ENCODE measurements at places on chromosomes 1 and 21.

DNA sequence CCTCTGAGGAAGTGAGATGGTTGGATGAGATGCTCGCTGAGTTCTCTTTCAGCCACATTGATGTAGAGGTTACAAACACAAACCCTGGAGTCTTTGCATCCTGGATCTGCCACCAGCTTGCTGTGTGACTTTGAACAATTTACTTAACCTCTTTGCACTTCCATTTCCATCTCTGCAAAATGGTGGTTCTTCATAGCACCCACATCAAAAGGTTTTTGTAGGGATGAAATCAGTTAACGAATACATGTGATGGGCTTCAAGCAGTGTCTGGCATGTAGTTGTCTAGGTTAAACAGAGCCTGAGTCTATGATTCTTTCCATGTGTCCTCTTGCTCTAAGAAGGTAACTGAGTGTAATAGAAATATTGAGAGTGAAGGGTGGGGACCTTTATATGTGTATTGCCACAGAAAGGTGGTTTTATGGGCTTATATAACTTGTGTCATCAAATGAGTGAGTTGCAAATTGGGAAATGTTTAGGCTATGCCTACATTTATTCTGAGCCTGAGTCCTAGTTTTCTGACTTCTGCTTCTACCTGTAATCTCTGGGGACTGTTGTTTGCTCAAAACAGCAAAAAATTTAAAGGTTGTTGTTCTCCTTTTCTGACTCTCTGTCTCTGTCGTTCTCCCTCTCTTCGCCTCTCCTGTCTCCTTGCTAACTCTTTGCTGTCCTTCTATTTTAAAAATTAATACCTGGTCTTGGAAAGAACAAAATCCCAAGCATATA, 27.3 kb upstream of the LRRN2 start:
- no peak for DNase-seq

- DNase-seq: no peak
Observed at GRCh38 chr1:44785501-44786137, 2.4 kb downstream of the BEST4 start.

GRCh38 chr1:232974971-232975370, 24.6 kb downstream of the NTPCR start:
- DNase-seq: no peak

GRCh38 chr1:93604411-93604810, 77.2 kb downstream of the BCAR3 start:
- DNase-seq: no peak

GRCh38 chr1:184908506-184908905, 65.8 kb downstream of the NIBAN1 start:
- no peak for DNase-seq

GRCh38 chr1:42689912-42690311, 7.7 kb downstream of the YBX1 start:
- no peak for DNase-seq

DNA sequence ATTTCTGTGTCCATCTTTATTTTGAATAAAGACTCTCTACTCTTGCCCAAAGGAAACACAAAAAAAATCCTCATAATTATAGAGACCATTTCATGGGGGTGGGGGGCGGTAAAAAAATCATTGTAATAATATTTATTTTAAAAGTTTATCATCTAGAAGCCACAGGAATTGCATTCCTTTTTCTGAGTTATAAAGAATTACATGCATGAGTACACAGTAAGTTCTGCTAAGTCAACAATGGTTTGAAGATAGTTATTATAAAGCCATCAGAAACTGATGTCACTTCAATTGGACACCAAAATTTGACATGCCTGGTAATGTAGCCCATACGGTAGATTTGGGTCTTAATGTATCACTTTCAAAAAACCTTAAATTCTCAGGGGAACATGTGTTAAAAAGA, 478.1 kb upstream of the NR5A2 start:
- no peak for DNase-seq

DNA sequence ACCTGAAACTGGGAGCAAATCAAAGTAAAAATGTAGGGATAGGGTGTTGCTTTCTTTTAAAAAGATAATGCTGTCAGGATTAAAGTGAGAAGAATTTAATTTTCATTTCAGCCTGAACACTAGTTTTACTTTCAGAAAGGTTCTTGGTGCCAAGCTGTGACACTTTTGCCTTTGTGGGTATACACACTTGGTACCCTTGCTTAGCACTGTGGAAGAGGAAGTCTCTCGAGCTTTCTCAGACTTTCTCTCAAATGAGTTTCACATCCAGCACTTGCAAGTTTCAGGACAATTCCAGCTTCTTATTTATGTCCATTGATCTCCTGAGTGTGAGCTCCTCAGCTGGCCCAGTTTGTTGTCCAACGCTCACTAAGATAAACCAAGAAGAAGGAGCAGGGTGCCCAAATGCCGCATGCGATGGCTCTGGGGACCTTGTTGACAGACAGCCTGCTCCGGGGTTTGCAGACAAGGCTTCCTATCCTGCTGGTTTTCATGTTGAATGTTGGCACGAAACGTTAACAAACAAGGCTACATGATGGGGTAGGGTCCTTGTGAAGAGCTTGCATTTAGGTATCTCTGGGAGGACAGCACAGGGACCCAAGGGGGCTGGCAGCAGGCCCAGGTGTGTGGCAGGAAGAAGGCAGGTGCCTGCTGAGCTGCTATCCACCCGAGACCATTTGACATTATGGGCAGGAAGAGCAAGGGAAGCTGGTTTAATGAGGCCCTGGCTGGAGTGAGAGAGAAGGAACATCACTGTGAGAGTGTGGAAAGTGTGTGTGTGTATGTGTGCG, 79.7 kb downstream of the POFUT2 start:
- peak; percentile 53 for DNase-seq

DNA sequence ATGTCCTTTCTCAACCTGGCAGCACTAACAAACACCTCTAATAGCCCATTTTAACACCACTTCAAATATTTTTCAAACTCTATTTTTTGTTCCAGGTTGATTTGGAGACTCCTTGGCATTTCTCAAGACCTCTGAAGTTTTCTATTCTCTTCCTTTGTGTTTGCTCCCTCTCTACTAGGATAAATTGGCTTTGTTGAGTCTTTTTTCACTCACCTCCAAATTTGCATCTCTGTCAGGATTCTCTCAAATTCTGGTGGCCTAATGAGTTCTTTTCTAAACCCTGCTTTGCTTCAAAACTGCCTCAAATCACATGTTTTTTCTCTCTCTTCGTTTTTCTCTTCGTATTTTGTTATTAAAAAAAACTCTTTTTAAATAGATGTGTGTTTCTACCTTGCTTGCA, 582.2 kb upstream of the ADGRL4 start:
- no peak for DNase-seq

DNA sequence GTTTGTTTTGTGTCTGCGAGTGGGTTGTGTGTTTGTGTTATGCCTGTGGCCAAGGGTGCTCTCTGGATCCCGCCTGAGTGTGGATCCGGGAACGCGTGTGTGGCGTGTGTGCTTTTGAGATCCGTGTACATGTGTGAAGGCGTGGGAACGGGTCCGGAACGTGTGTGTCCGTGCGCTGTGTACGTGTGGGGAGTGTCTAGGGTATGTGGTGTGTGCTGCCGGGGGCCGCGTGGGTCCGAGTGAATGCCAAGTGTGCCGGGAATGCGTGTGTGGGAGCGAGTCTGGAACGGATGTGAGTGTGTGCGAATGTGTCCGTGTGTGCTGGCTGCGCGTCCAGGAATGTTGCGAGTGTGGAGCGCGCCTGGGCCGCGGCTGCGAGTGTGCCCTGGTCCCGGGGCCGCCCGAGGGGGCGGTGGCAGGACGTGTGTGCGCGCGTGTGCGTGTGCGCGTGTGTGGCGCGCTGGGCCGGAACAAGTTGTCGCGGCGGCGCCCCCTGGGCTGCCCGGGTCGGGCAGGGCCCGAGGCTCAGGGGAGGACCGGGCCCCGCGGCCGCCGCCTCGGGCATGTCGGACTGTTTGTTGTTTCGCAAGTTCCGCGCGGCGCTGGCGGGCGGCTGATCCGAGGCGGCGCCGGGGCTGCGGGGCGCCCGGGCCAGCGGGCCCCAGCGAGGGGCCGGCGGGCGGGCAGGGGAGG, 953 bp downstream of the PTPRU start:
- peak; percentile 47 for DNase-seq

GRCh38 chr1:46394108-46394871, at the start of gene FAAH:
Gene FAAH (plus strand): TSS chr1:46394317. CDS start chr1:46394349, 32 bp downstream.
- peak; percentile 57 for DNase-seq

GRCh38 chr1:118926261-118926660, 61.9 kb downstream of the TBX15 start:
- DNase-seq: no peak

DNA sequence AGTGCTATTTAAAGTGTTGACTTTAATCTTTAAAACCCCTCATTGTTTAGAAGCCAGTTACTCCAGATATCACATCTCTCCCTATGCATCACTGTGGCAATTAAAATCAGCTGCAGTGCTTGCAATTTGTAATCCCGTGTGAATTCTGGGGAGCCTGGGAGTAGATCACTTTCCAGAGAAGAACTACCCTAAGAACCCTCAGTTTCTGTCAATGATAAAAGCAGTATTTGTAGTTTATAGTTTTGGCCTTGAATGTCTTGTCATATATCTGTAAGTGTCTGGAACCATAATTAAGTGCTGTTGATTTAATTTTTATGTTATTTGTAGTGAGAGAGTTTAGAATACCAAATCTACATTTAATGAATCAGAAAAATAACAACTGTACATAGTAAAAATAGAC, 5.5 kb upstream of the SPAG17 start:
- no peak for DNase-seq

DNA sequence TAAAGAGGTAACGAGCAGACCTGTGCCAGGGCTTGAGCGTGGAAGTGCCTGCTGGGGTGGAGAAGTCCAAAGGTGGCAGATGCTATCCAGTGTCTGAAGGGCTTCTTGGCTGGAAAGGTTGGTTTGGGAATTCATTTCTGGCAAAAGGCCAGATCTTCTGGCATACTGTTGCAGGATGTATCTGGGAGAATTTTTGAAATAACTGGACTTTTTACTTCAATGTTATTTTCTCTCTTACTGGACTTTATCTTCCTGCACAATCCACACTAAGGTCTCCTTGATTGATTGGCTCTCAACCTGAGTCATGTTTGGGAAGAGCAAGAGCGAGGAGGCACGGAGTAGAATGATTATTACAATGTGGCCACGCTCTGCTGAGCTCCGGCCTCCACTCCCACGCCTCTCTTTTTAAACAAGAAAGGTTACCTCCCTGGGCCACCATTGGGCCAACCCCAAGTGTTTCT, 278.4 kb downstream of the TM2D1 start:
- no peak for DNase-seq

- no peak for DNase-seq
Observed at GRCh38 chr1:189301235-189301634, 1176.4 kb downstream of the BRINP3 start.

GRCh38 chr1:174874331-174875053, 125.3 kb upstream of the CACYBP start:
- peak; percentile 79 for DNase-seq

DNA sequence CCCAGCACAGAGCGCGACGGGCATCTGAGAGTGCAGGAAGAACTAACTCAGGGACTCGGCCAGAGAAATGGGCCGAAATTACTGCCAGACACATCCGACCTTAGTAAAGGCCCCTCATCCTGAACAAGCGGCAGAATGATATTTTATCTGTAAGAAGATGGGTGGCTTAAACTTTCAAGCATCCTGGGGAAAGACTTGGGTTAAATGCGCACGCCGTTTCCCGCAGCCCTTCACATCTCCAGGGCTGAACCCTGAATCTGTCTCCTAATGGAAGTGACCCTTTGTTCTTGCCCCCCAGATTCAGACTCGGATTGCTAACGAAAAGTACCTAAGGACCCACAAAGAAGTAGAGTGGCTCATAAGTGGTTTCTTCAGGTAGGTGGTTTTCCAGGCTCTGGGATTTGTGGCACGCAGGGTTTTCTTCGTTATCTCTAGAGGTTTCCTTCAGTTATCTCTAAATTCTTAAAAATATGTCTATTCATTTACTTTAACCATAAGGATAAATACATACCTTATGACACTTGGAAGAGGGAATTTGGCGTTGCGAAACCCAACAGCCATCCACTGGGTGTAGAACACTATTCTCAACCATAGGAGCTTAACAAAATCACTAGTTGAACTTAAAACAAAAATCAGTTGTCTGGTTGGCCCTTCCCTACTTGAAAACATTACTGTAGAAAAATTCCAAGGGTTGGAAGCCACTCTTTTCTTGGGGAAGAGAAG, 627 bp downstream of the RIIAD1 start:
- no peak for DNase-seq

GRCh38 chr1:35181790-35182455, 11.0 kb downstream of the SFPQ start:
- no peak for DNase-seq

GRCh38 chr1:207412845-207413244, 41.3 kb upstream of the CR2 start:
- no peak for DNase-seq

DNA sequence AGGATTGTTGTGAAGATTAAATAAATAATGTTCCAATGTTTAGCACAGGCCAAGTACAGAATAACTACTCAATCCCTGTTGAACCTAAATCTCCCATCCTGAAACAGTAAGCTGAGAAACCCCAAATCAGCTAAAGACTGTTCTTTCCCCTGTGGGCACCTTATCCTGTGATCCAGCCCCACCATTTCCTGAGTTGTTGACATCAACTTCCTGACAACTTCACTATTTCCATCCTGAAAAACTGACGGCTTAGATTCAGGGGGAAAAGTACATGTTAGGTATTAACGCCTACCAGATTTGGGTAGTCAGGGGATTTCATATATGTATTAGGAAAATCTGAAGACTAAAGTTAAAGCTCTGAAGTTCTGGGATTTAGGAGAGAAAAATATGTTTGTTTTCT, 51.7 kb upstream of the PALMD start:
- DNase-seq: no peak

DNA sequence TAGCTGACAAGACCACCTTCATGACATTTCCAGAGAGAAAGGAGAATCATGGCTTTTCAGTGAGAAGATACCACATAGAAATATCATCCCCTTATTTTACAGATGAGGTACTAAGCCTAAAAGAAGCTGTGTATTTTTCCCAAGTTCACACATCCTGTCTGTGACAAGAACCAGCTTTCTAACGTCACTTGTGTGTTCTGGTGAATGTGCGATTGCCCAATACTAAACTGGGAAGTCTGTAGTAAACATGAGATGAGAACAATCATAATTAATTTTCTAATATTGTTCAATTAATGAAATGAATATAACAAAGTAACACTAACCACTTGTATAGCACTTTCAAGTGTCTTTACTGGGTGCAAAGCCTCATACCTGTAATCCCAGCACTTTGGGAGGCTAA, 46.0 kb downstream of the PTGER3 start:
- no peak for DNase-seq

All from RPMI8226 (cell line).